Activated CD8-positive, alpha-beta T cell treated with anti-CD3 and anti-CD28 coated beads for 36 hours (primary cell): ENCODE measurements at places on chromosomes 3 and 15. TPM values are rescaled to one million over a fixed set of nuclear protein-coding genes. Genes with fewer than 3 reads are reported as not detected.

DNA sequence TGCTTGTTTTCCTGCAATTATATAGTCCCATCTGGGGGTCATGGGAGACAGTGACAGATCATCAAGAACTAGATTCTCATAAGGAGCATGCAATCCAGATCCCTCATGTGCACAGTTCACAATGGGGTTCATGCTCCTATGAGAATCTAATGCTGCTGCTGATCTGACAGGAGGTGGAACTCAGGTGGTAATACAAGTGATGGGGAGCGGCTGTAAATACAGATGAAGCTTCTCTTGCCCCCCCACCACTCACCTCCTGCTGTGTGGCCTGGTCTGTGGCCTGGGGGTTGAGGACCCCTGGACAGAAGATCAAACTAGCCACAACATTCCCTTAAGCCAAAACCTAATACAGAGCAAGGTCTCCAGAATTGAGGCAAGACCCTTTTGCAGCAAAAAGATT lies 161.1 kb downstream of the WDR76 start:
- DNase-seq = no peak
- H3K36me3 ChIP-seq = no peaks in the 10 kb centered on the region

DNA sequence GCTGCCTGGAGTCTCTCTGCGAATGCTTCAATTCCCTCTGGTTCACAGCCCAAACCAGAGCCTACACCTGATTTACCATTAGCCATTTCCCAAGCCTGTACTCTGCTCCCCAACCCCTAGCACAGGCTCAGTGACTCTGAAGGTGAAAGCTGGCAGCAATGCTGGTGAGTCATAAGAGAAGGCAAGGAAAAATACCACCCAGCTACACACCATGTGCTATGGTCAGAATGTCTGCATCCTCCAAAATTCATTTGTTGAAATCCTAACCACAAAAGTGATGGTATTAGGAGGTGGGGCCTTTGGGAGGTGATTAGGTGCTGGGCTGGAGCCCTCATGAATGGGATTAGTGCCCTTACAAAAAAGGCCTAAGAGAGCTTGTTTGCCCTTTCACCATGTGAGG lies 117.1 kb upstream of the TJP1 start:
- H3K27me3 ChIP-seq = peaks cover 12% of the 10 kb centered on the region
- no peak for DNase-seq
- no peaks in the 10 kb centered on the region for H3K4me1 ChIP-seq
- H3K27ac ChIP-seq = no peak overlapping the region
- H3K4me3 ChIP-seq = no peak overlapping the region
- no peaks in the 10 kb centered on the region for H3K36me3 ChIP-seq

Gene SYNPR
- not detected for total RNA-seq

GRCh38 chr15:57549935-57550334 lies 41.8 kb upstream of the MYZAP start:
- H3K27me3 ChIP-seq = no peaks in the 10 kb centered on the region
- no peaks in the 10 kb centered on the region for H3K4me1 ChIP-seq
- H3K4me3 ChIP-seq = no peak overlapping the region
- no peaks in the 10 kb centered on the region for H3K36me3 ChIP-seq
